Pulmonary artery endothelial cell (primary cell): ENCODE measurements at places on chromosomes 13 and 19. TPM values are rescaled to one million over a fixed set of nuclear protein-coding genes. Genes with fewer than 3 reads are reported as not detected.

Gene KCNJ14
- 0.20 and 0.39 TPM in 2 replicates for total RNA-seq

DNA sequence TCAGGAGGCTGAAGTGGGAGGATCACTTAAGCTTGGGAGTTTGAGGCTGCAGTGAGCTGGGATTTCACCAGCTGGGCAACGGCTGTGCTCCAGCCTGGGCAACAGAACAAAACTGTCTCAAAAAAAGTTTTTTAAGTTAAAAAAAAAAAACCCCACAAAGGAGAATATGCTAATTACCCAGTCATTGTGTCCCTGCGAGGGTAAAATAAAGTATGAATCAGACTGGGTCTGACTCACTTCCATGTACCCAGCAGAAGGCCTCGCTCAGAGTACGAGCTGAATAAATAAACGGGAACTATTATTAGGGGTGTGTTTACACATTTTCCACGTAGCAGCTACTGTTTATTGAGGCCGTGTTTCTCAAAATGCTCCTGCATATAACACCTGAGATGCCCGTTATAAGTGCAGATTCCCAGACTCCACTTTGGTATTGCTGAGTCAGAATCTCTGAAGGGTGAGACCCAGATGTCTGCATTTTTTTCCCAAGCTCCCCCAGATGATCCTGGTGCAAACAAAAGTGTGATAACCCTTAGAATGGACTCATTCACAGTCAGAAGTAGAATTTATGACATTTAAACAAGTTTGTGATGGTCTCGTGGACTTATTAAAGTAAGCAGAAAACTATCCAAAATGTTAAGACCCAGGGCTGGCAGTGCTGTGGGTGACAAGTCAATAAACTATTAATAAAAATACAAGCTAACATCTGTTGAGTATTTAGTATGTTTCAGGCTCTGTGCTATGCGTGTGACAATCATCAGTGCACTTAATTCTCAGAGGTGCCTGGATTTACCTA lies 28.2 kb downstream of the KCNC3 start:
- DNase-seq = peak; percentile 71

DNA sequence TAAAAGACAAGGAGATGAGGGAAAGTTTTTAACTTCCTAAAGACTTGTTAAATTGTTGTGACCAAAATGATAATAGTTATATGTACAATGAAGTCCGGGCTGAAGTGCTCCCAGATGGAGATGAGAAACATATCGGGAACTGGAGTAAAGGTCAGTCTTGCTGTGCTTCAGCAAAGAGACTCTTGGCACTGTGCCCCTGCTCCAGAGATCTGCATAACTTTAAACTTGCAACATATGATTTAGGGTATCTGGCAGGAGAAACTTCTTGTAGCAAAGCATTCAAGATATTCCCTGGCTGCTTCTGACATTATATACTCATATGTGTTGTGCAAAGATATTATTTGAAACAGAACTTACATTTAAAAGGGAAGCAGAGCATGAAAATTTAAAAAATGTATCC lies 786.6 kb upstream of the SLITRK6 start:
- DNase-seq = no peak

- peak; percentile 32 for DNase-seq
Observed at GRCh38 chr13:49113526-49114286, 106.4 kb upstream of the MLNR start.

GRCh38 chr13:68440874-68441273 lies 1210.7 kb upstream of the PCDH9 start:
- no peak for DNase-seq

- no peak for DNase-seq
Observed at GRCh38 chr13:103282571-103283450, 216.6 kb upstream of the SLC10A2 start.

DNA sequence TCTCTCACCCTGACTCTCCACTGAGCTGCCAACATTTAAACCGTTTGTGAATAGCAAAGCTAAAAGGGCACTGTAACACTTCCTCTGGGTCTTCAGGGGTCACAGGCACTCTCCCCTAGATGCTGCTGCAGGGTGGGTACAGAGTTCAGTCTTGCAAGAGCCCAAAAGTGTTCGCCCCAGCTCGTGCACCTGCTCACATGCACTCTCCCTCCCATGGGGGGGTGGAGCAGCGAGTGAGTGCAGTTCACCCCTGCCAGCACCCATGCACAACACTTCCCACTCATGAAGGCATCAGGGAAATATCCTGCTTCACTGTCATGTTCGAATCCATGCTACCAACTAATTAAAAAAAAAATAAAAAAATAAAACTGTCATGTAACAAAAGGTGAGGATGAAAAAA lies 950.7 kb upstream of the PRR20A start:
- no peak for DNase-seq

Gene SH2D3A
- total RNA-seq = 0.04 and 0.20 TPM in 2 replicates

Gene HIPK4
- 0.07 TPM in 1 of 2 replicates, not detected in the other for total RNA-seq

DNA sequence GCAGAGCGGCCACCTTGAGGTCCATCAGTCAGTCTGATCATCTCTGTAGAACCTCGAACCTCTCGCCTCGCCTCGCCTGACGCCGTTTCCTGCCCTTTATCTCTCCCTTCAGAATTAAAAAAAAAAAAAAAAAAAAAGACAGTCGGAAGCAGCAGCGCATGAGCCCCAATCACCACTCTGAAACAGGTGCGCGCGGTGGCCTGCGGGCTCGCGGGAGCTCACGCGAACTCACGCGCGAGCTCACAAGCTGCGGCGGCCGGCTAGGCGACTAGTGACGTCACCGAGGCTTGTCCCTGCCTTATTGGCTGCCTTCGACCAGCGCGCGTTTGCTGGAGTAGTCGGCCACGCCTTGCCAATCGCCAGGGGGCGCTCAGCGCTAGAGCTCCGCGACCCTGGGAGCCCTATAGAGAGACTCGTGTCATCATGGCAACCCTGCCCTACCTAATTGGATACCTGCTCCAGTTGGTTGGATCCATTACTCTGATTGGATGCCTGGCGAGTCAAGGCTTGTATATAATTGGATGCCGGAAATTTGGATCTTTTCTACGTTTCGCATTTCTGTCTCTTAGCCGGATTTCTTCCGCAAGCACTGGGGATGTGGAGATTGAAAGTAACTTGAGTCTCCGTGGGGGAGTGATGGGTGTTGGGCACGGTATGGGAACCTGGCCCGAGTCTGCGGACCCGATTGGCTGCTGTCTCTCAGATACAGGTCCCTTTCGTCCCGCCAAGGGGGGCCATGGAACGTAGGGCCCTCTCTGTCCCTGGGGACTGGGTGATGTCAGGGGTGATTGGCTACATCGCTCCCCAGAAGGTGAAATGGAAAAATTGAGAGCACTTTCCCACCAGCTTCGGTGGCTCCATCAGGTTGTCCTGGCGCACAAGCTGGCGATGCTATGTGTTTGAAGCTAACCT lies 31.6 kb downstream of the SYT3 start:
- peak; percentile 62 for DNase-seq

- DNase-seq = no peak
Observed at GRCh38 chr19:38417544-38418506, 8.2 kb downstream of the RASGRP4 start.

GRCh38 chr13:32211813-32212212 lies 103.3 kb downstream of the ZAR1L start:
- no peak for DNase-seq

GRCh38 chr19:11137542-11138384 lies 17.8 kb downstream of the SPC24 start:
- no peak for DNase-seq

GRCh38 chr19:39463403-39463802 lies 17.2 kb upstream of the TIMM50 start:
- DNase-seq = no peak

Gene TARM1
- total RNA-seq = not detected in 2 replicates

DNA sequence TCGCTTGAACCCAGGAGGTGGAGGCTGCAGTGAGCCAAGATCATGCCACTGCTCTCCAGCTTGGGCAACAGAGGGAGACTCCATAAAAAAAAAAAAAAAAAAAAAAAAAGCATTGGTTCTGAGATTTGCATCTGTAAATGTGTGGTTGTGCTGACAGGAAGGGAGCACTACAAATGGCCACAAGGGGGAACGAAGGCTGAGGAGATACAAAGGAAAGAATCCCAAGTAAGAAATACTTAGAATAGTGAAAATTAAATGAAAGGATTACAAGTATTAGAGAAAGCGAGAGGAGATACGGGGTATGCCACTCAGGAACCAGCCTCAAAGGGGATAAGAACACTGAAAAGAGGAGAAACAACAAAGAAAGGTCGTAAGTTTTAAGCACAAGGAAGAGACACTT lies 284.9 kb downstream of the KLF12 start:
- DNase-seq = no peak
